ENCODE measurements at places on chromosomes 5 and 9.

- no peak for DNase-seq
Observed at GRCh38 chr9:136992819-136993369, 672 bp downstream of the PAXX start.

DNA sequence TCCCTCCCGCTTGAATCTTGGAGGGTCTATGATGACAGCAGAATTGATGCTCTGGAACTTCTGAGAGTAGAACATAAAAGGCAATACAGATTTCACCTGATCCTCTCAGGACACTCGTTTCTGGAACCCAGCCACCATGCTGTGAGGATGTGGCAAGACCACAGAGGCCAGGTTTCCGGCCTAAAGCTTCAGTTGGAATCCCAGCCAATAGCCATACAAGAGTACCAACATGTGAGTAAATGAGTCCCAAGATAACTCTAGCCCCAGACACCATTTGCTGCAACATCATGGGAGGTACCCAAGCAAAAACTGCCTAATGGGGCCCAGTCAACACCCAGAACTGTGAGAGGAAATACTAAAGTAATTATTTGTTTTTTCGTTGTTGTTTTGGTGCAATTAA, 65.7 kb upstream of the MARCHF11 start:
- DNase-seq = no peak

DNA sequence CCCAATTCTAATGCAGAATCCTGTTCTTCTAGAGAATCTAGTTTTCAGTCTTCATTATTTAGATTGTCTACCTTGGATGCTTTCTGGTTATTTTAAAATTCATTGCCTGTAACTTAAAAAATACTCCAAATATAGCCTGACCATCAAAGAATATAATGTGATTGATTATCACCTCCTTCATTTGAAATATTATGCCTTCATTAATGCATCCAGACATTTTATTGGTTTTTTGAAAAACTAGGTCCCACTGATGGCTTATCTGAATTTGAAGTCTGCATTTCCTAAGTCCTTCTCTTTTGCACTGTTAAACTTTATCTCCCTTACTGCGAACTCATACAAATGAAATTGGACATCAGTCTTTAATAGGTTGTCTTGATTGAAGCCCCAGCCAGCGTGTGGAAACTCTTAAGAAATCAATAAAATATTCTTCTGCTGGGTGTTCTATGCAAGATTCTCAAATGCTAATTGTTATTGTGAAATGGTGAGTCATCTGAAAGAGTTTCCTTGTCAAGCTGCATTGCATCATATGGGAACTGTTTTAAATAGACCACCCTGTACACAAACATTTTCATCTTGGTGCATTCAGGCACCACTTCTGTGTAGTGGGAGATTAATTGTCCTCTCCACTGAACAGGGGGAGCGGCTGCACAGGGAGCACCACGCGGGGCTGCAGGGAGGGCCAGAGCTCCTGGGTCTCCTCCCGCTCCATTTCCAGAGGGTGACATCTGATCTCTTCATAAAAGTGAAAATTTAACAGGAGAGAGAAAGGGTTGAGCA, 92.3 kb upstream of the FANCC start:
- DNase-seq = no peak

GRCh38 chr5:80147119-80147815, 108.6 kb downstream of the SERINC5 start:
- no peak for DNase-seq

DNA sequence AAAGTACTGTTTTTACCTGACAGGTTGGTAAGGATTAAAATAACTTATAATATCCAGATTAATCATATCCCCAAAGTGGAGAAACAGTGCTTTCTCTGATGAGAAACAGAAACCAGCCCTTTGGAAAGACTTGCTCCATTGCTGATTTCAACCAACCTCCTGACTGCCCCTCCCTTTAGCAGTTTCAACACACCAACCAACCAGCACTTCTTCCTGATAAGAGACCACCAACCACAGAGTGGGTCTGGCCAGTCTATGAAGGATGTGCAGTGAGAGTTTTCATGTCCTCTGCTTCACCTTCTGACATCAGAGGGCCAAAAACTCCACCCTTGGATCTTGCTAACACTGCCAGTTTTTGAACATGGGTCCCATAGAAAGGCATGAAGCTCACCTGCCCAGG, 28.1 kb downstream of the RIGI start:
- DNase-seq = no peak

DNA sequence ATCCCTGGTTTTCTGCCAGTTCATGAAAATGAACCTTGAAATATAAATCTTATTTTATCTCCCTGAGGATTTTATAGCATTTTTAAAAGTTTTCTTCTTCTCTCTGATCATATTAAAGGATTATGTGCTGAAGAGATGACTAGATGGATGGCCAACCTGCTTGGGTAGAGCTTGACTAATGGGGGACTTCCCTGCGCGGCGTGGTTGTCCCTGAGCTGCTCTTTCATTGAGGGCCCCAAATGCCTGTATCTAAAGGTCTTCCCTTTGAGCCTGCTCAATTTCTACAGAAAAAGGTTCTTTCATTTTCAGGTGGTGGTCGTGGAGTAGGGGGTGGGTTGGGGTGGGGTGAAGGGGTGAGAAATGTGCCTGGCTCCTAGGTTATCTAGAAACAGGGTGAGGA, 20.5 kb upstream of the CDKN2AIPNL start:
- DNase-seq = peak; percentile 54

GRCh38 chr5:143484601-143485000, 81.1 kb upstream of the NR3C1 start:
- no peak for DNase-seq

DNA sequence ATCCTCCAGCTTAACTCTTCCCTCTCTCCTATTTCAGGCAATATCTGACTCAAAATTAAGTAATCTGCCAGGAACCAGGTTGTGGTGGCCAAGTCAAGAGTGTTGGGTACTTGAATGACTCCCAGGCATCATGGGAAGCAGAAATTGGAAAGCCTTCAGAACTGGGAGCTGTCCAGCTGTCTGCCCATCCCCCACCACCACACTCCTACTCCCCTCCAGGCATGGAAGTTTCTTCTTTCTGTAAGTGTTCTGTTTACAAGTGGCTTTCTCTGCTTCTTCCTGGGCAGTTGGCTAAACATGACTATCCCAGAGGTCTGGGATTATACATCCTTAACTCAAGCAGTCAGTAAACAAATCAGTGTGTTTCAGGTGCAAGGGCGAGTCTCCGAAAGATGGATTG, 14.6 kb upstream of the PBX3 start:
- DNase-seq = no peak

DNA sequence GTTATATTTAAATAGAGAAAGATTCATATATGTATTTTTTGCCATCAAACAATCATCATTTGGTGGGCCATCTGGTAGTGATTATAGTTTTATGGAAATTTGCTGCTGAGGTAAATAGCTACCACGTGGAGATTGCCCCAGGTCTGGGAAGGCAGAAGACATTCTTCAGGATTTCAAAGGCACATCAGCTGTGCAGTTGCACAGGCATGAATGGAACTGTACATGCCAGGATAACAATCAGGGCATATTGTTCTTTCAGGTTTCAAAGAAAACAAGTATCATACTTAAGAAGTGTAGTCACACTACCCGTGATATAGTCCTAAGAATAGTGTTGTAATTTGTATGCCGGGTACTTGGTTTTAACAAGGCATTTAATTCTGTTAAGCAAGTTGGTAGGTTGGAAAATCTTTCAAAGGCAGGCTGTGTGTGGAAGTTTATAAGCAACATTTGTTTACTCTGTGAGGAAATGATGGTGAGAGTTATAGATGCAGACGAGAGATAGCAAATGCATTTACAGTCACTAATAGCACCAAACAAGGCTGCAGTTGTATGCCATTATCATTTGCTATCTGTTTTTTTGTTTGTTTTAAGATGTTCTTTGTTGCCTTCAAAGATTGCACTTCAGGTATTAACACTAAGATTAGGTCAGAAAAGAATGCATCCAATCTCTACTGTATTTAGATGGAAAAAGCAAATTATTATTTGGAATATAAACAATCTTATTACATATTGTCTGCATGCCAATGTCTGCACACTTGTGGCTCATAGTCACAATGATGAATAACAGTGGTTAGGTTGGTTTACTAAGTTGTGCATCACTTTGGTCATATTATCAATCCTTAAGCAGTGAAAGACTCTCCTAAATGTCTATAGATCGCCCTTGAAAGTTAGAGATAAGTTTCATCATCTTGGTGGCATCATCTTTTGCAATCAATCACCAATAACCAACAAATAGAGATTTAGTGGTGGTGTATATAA, 55.3 kb downstream of the RPS23 start:
- no peak for DNase-seq

GRCh38 chr5:72346398-72346797, 26.2 kb downstream of the PTCD2 start:
- no peak for DNase-seq

Data from activated T-cell treated with anti-CD3 and anti-CD28 coated beads, Interleukin-2, amount 50 U/mL, for 48 hours (primary cell).